ENCODE measurements at places on chromosomes 3 and 15. TPM values are rescaled to one million over a fixed set of nuclear protein-coding genes. Genes with fewer than 3 reads are reported as not detected.

Gene FETUB
- not detected for total RNA-seq

Gene FYCO1
- total RNA-seq = 14.0 TPM

DNA sequence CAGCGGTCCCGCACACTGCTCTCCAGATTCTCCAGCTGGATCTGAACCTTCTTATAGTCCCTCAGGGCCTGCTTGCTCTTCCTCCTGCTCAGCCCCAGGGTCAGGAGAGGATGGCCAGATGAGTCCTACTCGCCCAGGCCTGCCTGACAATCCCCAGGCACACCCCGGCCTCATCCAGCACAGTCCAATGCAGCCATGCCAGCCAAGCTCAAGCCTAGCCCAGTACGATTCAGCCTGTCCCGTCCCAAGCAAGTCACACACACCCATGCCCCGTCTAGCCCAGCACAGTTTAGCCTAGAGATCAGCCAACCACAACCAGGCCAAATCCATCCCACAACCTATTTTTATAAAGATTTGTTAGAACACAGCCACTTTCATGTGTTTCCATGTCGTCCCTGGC, 16.8 kb downstream of the PLXNB1 start:
- DNase-seq = no peak
- H3K4me1 ChIP-seq = no peaks in the 10 kb centered on the region
- no peak overlapping the region for H3K4me3 ChIP-seq
- no peaks in the 10 kb centered on the region for H3K36me3 ChIP-seq

Gene PARP15
- total RNA-seq = 11.0 TPM

Gene LRRC3B
- not detected for total RNA-seq

DNA sequence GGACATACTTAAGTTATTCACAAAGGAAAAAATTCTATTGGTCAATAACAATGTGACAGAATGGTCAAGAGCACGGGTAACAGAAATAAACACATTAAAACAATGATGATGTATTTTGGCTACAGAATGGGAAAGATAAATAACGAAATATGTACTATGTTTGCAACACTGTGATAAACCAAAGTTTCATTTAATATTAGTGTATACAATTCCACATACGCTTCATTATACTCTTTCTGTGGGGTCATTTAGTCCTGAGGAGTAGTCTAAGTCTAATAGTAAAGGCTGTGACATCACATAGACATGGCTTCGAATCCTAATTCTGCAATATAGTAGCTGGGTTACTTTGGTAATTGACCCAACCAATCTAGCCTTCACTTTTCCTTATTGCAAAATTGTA, 408.3 kb downstream of the MCTP2 start:
- H3K36me3 ChIP-seq = no peaks in the 10 kb centered on the region
- no peaks in the 10 kb centered on the region for H3K4me1 ChIP-seq
- no peak for DNase-seq

GRCh38 chr3:101179637-101180036, 140.7 kb downstream of the IMPG2 start:
- no peak overlapping the region for H3K4me3 ChIP-seq
- H3K4me1 ChIP-seq = no peaks in the 10 kb centered on the region
- H3K27ac ChIP-seq = no peak overlapping the region
- no peaks in the 10 kb centered on the region for H3K27me3 ChIP-seq
- no peaks in the 10 kb centered on the region for H3K36me3 ChIP-seq
- DNase-seq = no peak

Gene RASGRF1
- total RNA-seq = not detected

- H3K27ac ChIP-seq = no peak overlapping the region
- DNase-seq = no peak
- H3K4me1 ChIP-seq = no peaks in the 10 kb centered on the region
- no peaks in the 10 kb centered on the region for H3K27me3 ChIP-seq
- H3K36me3 ChIP-seq = peaks cover 11% of the 10 kb centered on the region
- no peak overlapping the region for H3K4me3 ChIP-seq
Measured at GRCh38 chr15:60458721-60459120, 20.2 kb downstream of the ICE2 start.

DNA sequence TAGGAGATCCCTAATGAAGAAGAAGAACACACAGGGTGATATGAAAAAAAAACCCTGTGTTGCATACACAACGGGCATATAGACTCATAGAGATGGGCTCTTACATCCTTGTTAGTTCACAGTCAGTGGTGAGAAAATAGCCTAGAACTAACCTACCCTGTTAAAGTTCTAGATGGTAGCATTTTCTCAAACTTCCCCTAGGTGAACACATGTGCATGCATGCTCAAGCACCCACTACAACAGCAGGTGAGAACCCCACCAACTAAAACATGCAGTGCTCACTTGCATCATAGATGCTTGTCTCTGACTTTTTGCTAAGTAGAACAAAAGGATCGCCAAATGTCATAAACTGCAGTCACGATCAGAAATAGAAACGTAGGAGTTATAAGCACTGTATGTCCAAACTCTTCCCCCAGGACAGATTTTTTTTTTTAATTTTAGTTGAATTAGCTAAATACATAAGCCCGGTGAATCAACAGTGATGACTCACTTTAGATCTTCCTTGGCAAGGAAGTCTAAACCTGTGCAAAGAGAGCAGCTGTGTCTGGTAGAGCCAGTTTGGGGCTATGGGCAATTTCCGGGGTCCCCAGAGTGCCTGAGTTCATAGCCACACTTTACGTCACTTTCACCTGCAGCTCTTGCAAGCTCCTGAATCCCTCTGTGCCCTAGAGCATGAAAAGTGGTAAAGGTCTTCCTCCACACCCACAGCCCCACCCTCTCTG, 96.2 kb upstream of the SEMA6D start:
- H3K36me3 ChIP-seq = no peaks in the 10 kb centered on the region
- H3K4me1 ChIP-seq = no peaks in the 10 kb centered on the region
- H3K27ac ChIP-seq = no peak overlapping the region
- no peaks in the 10 kb centered on the region for H3K27me3 ChIP-seq
- DNase-seq = no peak

DNA sequence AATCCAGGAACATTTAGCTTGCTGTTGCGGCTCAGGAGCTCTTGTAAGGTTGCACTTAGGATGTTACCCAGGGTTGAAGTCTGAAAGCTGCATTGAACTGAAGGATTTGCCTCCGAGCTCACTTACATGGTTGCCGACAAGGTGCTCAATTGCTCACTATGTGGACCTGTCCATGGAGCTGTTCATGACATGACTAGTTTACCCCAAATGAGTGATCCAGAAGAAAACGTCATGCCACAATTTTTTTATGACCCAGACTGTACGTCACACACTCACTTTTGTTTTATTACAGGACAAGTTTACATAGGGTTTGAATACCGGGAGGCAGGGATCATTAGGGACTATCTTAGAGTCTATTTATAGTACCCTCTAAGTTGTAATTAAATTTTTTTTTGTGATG, 21.0 kb upstream of the CLDN11 start:
- H3K4me3 ChIP-seq = no peak overlapping the region
- DNase-seq = no peak
